ENCODE measurements at places on chromosomes 11 and 22.

- DNase-seq, result no peak
Measured at GRCh38 chr22:50706481-50707125, 31.4 kb upstream of the ACR start.

DNA sequence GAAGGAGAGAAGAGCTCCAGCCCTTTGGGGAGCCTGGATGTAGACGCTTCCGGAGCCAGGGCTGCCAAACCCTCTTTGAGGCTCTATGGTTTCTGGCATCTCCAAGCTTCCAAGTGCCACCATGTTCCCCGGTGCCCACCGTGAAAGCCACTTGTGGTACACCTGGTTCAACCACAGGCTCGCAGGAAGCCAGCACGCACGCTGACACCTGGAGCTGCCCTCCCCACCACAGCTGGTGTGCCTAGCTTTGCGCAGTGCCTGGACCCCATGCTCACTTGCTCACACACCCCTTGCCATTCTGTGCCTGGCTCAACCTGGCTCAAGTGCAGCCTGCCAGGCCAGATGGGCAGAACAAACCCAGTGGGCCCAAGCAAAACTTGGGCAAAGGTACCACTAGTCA, 831.4 kb downstream of the DLG2 start:
- no peak for DNase-seq

- DNase-seq, result no peak
Measured at GRCh38 chr22:31926969-31927368, 17.4 kb upstream of the YWHAH start.

GRCh38 chr11:2569731-2570210, 125.0 kb downstream of the KCNQ1 start:
- no peak for DNase-seq

GRCh38 chr11:116774661-116775060, 1.9 kb upstream of the BUD13 start:
- DNase-seq, result no peak

GRCh38 chr11:2168286-2169004, 3.2 kb downstream of the TH start:
- DNase-seq, result no peak

All from activated naive CD8-positive, alpha-beta T cell treated with anti-CD3 and anti-CD28 coated beads, Interleukin-2, amount 50 U/mL, for 16 hours (primary cell).